ENCODE measurements at places on chromosomes 5 and 9.

GRCh38 chr5:139680368-139681111 is 32.4 kb downstream of the CXXC5 start:
- DNase-seq: no peak

DNA sequence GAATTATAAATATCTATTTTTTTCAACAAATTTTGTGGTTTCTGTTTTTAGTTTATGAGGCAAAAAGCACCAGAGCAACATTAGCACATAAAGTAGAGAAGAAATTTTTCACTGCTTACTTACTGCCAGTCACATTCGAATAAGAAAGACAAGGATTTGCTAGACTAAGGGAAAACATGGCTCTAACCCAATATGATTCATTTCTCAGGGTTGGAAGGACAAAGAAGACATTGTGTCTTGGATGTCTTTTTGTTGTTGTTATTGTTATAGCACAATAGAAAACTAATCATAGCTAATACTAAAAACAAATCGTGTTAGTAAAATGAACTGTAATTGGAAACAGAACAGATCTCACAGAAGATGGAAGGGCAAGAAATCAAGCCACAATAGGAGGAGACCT is 90.9 kb upstream of the SLCO6A1 start:
- DNase-seq: no peak

GRCh38 chr9:129368444-129368978 is 190.4 kb upstream of the IER5L start:
- DNase-seq: no peak

DNA sequence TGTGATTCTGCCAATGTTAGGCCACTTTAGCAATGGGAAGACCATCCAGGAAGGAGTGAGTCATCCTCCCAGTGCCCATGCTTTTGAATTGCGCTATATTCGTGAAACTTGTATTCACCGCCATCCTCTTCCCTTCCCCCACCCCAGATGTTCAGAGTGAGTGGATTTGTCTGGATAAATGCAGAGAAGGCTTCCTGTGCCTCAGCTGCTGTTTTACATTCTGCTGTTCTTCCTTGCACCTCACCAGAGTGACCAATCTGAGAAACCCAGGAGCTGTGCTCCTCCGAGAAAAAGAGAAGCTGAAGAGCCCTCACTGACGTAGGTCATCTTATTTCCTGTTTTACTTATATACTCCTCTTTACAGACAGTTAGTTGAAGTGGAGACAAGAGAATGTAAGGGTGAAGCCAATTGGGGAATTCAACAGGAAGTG is 24.6 kb upstream of the SVEP1 start:
- no peak for DNase-seq

- DNase-seq: no peak
Measured at GRCh38 chr5:43244823-43245565, 53.0 kb downstream of the NIM1K start.

- no peak for DNase-seq
Measured at GRCh38 chr9:109491590-109491989, 6.5 kb downstream of the PTPN3 start.

DNA sequence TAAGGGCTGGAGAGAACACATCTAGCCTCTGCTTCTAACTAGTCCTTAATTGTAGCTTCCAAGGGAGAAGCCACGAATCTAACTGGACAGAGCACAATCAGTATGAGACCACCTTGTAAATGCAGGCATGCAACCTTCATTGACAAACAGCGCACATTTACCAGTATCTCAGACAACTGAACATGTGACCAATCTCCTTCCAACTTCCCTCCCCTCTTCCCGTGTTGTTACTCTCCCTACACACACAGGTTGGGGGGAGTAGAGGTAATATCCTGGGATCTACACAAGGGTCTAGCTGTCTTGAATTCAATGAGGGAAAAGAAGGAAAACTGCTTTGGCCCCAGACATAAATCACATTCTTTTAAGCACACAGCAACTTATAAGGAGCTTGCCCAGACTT is 77.6 kb downstream of the LIFR start:
- DNase-seq: no peak

DNA sequence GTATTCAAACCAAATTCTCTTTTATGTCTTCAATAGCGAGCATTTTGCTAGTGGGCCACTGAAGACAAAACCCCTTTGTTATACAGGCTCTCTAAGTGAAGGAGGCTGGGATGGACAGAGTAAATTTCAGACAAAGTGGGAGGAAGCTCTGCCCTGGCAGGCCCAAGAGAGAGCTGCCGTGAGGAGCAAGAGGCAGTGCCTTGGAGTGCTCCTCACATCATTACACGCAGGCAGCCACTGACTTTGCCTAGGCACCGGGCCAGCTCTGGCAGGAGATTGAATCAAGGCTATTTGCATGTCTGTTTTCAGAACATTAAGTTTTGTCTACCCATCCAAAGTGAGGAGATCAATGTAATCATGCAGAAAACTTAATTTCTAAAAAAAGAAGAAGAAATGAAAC is 167.7 kb downstream of the CCDC192 start:
- DNase-seq: no peak

DNA sequence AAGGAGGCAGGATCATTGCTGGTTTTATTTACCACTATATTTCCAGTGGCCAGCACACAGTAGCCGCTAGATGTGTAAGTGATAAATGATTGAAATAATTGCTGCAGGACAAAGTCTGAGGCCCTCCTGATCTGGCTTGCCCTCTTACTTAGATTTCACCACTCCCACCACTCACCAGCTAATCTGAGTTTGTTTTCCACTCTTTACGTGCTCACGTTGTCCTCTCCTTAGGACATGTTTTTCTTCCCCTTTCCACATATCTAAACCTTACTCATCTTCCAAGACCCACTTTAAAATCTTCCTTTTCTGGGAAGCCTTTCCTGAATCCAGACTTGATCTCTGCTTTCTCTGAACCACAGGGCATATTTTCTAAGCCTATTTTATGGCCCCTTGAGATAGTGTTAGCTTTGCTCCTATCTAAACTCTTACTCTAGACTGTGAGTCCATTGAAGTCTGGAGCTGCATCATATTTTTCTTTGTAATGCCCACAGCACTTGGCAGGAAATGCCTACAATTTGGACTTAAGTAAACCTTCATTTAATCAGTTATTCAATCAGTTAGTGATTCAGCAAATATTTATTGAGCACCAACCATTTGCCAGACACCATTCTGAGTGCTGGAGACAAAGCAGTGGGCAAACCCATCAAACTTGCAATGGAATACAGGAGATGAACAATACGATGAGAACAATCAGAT is 2.4 kb downstream of the TLR4 start:
- DNase-seq: no peak

DNA sequence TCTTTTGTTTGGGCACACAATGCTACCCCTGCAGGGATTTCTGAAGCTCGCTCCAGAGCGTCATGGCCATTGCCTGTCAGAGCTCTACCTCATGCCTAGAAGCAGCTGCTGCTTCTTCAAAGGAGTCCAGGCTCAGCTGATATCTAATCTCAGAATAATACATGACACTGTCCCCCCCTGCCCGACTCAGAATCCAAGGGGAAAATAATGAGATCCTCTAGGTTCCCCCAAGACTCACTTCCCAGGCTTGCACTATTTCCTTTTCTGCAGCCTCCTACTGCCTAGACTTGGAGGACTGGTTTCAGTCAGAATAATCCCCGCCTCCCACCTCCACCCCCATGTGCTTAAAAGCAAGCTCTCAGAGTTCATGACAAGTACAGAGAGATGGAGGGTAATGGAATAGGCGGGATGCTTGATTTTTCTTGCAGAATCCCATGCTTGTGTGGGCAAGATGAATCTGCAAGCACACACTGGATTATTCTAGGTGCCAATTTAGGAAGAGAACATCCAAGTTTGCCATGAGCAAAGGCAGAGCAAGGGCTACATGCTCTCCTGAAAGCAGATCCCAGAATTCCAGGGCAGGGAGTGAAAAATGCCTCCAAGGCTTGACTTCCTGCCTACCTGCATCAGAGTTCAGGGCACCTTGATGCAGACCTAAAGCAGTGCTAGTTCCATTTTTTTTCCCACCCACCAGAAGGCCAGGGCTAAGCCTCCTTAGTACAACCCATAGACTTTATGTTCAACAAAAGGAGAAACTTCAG is 97.4 kb upstream of the IFNK start:
- DNase-seq: no peak

- no peak for DNase-seq
Measured at GRCh38 chr5:152864447-152864846, 459.4 kb upstream of the NMUR2 start.

DNA sequence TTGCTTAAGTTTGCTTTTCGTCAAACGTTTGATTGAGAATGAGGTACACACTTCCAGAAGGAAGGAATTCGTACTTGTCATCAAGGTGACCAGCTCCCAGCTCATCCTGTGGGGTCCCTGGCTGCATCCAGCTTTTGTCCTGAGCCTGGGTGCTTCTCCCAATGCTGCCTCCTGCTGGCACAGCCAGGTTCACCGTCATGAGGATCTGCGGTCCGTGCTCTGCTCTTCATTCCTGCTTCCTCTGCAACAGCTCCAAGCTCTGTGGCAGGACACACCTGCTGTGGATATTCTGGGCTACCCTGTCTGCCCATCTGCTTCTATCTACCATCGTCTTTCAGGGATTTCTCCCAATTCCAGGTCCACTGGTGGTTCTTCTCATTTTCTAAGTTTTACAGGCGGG is 13.3 kb upstream of the UBE2QL1 start:
- no peak for DNase-seq

DNA sequence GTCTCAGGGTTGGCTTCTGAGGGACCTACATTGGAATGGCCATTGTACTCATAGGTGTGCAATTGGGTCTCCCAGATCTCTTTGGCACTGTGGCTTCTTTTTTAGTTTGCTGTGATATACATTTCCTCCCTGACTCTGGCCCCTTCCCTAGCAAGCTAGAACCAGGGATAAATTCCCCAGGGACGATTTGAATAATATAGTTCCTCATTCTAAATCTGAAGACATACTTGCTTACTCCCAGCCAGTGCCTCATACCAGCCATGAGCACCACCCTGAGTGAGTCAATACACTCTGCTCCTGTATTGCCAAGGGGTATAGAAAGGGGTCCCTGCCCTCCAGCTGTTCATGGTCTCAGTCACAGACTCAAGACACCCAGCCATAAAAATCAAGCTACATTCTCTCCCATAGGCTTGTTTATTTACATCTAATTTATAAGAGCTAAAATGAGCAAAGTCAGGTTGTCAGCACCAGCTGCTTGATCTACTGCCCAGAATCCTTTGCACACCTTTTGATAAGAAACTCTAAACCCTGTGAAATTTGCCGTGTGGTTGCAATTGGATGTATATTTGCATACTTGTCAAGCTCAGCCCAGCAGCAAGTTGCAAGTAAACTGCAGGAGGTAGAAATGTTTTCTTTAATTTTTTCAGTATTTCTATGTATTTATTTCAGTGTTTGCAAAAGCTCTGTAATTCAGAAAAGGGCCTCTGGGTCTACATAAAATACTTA is 219.9 kb upstream of the IRX1 start:
- no peak for DNase-seq

GRCh38 chr9:80509358-80509757 is 937.6 kb downstream of the TLE4 start:
- no peak for DNase-seq

- DNase-seq: no peak
Measured at GRCh38 chr5:142719836-142720370, 34.0 kb upstream of the FGF1 start.

- DNase-seq: no peak
Measured at GRCh38 chr5:140131967-140132409, 6.3 kb downstream of the IGIP start.

GRCh38 chr9:16153741-16154140 is 600.9 kb downstream of the CCDC171 start:
- no peak for DNase-seq

GRCh38 chr9:82784589-82784988 is 278.4 kb downstream of the RASEF start:
- DNase-seq: no peak

DNA sequence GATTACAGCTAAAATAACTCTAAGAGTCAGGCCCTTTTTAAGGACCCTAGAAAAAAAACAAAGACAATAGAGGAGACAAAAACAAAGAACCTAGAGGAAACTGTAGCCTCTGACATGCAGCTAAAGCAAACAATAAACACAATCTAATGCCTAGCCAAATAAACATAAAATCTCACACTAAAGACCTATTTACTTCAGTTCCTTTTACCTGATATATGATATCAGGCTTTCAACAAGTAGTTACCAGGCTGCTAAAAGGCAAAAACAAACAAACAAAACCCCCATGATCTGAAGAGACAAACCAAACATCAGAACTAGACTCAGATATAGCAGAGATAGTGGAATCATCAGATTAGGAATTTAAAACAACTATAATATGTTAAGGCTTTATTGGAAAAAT is 226.5 kb upstream of the POU5F2 start:
- DNase-seq: no peak

GRCh38 chr9:132908635-132909034 is 29.9 kb downstream of the SPACA9 start:
- DNase-seq: no peak

- DNase-seq: no peak
Measured at GRCh38 chr5:172659909-172660628, 19.0 kb downstream of the NEURL1B start.

DNA sequence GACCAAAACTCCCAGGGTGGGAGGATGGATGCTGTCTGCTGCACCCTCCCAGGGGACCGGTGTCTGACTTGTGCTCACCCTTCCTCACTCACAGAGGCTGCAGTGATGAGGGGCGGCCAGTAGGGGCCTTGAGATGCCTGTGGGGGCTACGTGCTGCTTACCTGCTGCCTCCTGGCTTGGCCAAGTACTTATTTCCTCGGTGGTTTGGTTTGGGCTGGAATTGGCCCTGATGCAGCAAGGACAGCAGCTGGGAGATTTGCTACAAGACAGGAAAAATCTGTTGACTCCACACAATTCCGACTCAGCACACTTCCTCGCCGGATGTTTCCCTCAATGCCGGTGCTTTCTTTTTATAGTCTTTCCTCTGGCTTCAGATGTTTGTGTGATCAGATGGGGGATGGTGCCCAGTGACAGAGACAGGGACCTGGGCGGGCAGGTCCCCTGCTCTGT is 6.6 kb downstream of the PCDH12 start:
- no peak for DNase-seq

All from GF-D8 (cell line).